ENCODE measurements at places on chromosomes 3 and 15.

- peak; percentile 40 for DNase-seq
Measured at GRCh38 chr15:92158426-92158825, 235.3 kb upstream of the ST8SIA2 start.

- no peak for DNase-seq
Measured at GRCh38 chr3:3353153-3353552, 173.7 kb upstream of the CRBN start.

DNA sequence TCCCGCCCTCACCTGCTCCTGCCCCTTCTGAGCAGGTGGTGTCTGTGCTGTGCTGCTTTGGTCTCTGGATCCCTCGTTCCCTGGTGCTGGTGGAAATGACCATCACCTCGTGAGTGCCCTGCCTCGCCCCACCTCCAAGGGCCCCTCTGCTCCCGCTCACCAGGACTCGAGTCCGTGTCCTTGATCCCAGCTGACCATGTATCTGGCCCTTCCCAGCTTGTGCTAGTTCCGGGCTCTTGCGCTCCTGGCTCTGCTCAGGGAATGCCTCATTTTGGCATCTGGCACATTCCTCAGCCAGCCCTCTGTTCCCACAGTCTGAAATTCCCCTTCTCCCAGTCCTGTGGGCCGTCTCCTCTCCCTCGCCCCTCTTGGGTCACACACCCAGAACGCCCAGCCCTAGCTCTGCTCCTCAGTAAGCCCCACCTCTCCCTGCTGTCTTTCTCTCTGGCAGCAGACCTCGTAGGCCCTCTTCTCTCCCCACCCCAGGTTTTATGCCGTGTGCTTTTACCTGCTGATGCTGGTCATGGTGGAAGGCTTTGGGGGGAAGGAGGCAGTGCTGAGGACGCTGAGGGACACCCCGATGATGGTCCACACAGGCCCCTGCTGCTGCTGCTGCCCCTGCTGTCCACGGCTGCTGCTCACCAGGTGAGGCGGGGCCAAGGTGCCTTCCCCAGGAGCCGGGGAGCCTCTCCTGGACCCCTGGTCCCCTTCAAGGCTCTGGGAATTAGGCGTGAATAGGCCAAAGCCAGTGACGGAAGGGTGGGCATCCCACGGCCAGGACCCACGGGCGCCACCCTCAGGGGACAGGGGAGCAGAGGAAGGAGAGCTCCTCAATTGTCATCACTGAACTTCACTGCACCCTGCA is 11.5 kb downstream of the SLC51A start:
- no peak for DNase-seq

DNA sequence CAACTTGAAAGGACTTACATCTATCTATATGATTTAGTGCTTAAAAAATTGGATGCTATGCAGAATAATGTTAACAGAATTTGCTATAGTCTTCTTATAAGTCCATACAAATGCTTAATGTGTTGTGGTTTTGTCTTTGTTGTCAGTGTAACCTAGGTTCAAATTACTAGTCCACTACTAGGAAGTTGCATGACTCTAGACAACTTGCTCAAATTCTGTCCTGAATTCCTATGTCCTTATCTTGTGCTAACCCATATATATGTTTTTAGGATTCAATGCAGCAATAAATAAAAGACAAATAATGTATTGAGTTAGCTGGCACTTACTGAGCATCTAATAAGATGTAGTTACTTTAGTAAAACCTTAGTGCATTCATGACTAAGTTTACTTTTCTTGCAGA is 276.5 kb upstream of the KCNMB2 start:
- no peak for DNase-seq

DNA sequence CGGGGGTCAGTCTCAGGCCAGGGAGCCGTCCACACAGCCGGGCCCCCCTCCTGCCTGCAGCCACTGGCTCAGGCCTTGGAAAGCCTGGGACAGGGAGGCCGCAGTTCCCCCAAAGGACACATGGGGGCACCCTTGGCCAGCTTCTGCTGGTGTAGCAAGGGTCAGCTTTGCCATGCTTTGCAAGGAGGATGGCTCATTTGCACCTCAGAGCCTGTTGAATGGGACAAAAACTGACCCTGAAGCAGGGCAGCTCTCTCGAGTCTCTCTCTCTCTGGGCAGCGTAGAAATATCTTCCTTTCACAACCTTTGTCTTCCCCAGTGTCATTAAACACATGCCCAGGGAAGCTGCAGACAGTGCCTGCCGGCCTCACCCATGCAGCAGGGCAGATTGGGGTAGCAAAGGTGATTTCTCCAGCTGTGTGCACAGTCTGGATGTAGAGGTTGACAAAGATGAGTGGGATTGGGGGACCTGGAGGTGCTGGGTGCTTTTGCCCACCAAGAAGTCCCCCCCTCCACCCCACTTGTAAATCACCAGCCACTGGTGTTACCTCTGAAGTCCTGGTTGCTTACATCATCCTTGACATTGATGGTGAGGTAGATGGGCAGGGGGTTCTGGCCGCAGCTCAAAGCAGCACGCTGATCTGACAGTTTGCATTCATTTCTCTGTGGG is 17.4 kb upstream of the EHD4 start:
- peak; percentile 58 for DNase-seq

- DNase-seq: no peak
Measured at GRCh38 chr3:169659096-169659819, 4.3 kb downstream of the MECOM start.

- no peak for DNase-seq
Measured at GRCh38 chr15:33089165-33089877, 105.2 kb downstream of the FMN1 start.

GRCh38 chr15:37824717-37825382 is 109.6 kb upstream of the TMCO5A start:
- peak; percentile 51 for DNase-seq

DNA sequence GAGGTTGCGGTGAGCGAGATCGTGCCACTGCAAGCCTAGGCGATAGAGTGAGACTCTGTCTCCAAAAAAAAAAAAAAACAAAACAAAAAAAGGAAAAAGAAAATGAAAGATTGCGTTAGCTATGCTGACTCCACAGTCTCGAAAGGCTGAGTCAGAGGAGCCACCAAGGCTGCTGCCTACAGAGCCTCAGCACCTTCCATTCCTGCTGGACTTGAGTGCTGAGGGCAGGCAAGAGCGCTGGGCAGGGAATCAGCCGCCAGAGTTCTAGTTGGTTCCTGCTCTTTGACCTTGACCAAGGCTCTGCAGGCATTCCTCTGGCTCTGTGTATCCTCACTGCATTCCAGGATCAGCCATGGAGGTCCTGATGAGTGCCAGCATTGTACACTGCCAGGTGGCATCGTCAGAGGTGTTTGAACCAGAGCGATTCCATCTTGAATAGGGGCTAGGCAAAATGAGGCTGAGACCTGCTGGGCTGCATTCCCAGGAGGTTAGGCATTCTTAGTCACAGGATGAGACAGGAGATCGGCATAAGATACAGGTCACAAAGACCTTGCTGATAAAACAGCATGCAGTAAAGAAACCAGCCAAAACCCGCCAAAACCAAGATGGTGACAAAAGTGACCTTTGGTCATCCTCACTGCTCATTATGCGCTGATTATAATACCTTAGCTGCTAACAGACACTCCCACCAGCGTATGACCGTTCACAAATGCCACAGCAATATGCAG is 5.9 kb downstream of the MESP2 start:
- DNase-seq: peak; percentile 39

DNA sequence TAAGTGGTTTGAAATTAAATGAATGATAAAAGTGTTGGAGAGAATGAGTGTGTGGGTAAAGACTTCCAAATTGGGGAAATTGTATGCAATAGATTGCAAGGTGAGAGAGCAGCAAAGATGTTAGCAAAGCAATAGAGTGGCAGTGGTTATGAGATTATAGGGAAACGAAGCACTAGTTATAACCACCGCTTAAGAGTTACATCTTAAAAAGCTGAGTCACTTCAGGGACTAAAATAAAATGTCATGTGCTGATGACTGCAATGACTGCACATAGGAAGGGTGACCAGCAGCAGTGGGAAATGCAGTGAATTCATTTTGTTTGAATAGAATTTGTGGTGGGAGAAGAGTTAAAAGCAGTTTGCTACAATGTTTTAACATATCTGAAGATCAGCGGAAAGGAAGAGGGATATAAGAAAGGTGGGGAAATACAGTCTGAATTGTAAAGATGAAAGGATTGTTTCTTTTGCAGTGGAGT is 127.3 kb downstream of the RAP2B start:
- DNase-seq: peak; percentile 62

DNA sequence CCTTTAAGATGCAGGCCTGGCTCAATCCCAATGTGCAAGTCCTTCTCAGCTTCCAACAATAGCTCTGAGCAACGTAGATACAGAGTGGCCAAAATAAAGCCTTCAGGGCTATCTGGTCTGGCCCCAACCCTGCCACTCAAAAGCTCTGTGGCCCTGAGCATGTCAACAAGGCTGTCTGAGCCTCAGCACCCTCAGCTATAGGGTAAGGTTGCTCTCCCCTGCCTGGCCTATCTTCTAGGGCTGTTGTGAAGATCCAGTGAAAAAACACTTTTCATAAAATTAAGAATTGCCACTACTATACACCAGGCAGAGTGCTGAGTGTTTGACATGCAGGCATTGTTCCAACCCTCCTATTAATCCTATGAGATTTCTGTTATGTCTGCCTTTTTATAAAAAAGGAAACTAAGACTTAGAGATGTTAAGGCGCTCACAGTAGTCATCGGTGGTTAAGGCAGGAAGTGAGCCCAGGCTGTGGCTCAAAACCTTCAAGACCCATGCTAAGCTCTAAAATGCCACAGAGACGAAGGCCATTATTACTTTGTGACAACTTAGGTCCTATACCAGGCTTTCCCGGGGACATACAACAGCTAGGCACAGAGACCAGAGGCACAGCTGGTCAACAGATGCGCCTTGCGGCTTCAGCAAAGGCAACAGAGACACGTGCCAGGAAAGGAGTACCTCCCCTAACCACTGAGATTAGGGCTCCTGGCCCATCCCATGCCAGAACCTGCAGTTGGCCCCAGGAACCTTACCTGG is 5.1 kb downstream of the POLG start:
- no peak for DNase-seq

DNA sequence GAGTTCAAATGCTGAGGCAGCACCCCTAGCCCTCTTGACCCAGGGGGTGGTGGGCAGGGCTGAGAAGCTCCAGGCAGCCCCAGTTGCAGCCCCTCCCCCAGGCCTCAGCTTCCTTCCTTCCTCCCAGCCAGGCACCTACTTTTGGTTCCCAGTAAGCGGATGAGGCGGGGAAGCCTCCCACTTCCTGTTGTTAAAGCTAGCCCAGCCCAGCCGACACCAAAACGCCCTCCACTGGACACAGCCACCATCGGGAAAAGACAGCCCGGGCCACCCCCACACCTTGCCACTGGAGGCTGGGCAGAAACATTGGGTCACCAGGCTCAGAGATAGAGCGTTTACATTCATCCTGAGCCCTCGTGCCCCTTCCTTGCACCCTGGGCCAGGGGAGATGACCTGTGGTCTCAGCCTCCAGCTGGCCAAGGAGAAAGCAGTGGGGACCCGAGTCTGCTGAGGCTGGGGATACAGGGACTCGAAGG is 3.5 kb downstream of the DUSP7 start:
- no peak for DNase-seq

DNA sequence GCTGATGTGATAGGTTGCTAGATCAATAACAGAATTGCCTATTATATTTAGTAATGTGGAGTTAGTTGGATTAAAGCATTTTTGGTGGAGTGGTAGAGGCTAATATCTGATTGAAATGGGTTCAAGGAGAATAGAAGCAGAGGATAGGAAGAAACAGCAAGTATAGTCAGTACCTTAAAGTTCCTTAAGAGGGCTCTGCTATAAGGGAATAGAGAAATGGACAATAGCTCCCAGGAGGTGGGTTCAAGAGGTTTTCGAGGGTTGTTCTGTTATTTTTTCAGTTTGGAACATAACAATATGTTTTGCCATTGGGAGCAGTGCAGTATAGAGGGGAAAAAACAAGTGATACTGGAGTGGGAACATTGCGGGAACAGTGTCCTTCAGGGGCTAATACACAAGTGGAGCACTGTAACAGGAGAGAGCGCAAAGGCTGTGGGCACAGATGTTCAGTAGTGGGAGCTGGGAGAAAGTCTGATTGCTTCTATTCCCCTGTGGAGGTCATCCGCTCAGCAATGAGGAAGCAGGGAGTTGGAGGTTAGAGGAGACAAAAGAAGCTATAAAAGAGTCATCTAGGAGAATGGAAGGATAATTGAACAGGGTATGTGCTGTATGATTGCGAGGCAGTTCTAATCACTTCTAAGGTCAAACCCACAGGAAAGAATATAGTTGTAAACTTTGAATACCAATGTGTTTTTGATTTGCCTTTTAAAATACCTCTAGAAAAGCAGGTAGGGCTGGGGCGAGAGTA is 3.3 kb downstream of the MRPS11 start:
- DNase-seq: no peak

DNA sequence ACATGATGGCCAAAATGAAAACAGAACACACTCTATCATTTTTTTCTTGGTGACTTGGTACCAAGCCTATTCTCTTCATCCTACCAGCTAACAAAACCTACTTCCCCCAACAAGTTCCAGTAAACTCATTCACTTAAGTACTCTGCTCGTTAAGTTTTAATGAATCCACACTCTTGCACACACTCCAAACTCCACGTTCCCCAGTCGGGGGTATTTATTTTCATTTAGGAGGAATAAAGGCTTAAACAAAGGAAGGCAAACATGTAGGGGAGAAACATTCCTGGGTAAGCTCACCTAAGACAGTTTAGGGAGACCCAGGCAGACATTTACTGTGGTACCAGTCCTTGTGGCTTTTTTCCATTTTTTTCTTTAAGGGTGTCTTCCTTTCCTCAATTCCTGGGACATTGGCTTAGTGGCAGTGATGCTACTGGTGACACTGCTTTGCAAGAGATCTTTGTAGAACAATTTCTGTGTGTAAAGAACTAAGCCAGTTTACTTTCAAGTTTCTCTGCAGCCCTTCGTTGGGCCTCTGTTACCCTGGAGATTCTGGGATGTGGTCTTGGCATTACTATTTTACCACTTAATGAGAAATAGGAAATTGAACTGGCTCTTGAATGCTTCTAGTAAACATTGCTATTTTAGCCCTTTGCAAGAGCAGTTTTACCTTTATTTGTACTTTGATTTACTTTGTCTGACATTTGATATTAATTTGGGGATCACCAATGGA is 117.3 kb upstream of the C15orf61 start:
- DNase-seq: no peak

DNA sequence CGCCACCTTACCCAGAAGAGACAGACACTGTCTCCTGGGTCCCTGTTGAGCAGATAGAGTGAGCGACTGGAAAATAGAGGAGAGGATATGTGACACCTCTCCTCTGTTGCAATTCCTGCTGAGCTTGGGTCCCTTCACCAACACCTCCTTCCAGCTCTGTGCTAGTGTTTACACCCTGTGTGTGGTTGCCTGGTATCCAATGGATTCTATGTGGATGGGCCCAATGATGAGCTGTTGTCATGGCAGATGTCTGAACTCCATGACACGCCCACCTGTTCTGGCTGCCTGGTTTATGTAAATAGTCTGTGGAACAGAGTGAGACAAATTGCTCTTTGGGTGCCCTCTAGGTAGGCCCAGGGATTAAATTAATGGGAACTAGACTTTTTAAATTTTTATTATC is 23.7 kb downstream of the RBM5 start:
- peak; percentile 48 for DNase-seq

DNA sequence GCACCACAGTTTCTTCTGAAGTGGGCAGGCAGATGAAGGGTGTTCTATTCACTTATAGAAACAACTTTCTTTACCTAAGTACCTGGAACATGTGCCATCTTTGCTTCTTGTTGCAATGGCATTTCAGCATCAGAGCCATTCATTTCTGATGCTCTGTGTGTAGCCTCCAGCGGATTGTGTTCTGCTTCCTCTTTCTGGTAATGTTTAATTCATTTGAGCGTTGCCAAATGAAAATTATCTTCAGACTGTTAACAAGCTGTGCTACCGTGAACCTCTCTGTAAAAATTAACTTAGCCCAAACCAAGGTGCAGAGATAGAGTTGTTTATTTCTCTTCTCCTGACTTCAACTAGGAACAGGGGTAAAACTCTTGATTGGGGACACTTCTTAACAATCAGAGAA is 302.0 kb downstream of the EDEM1 start:
- no peak for DNase-seq
